Urinary bladder (tissue), 4 donors: ENCODE measurements at places on chromosomes 12 and 14.

DNA sequence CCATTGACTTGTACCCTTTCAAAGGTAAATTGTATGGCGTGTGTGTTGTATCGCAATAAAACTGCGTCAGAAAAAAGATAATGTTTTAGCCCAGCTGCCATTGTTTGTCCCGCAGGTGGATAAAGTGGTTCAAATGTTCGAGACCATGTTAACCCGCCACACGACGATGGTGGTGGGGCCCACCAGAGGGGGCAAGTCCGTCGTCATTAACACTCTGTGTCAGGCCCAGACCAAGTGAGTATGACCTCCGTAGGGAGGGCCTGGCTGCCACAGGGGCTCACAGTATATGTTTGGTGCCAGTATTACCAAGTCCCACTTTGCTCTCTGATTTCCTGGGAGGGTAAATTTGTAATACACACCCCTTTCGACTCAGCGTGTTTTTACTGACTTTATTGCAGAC is 96.9 kb downstream of the DNAH10 start:
- DNase-seq, result no peak

- no peak for DNase-seq
Measured at GRCh38 chr12:118357257-118358007, 15.3 kb downstream of the TAOK3 start.

GRCh38 chr12:80001562-80001961 is 66.7 kb upstream of the PPP1R12A start:
- DNase-seq, result no peak

- no peak for DNase-seq
Measured at GRCh38 chr14:74571441-74571841, 40.6 kb downstream of the LTBP2 start.

DNA sequence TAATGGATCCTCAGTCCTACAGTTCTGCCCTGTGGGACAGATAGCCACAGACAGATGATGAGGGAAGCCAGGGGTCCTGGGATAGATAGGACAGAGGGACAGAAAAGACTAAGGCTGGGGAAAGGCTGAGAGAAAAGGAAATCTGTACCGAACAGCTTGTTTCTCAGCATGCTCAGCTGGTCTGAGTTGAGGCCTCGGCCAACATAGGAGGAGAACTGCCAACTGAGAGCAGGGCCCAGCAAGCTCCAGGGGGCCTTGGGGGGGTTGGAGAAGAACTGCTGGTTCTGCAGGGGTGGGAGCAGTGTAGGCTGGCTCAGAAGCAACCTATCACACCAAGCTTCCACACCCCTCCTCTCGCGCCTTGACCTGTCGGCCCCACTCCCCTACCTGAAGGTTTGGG is 10.1 kb downstream of the IL23A start:
- DNase-seq, result no peak

DNA sequence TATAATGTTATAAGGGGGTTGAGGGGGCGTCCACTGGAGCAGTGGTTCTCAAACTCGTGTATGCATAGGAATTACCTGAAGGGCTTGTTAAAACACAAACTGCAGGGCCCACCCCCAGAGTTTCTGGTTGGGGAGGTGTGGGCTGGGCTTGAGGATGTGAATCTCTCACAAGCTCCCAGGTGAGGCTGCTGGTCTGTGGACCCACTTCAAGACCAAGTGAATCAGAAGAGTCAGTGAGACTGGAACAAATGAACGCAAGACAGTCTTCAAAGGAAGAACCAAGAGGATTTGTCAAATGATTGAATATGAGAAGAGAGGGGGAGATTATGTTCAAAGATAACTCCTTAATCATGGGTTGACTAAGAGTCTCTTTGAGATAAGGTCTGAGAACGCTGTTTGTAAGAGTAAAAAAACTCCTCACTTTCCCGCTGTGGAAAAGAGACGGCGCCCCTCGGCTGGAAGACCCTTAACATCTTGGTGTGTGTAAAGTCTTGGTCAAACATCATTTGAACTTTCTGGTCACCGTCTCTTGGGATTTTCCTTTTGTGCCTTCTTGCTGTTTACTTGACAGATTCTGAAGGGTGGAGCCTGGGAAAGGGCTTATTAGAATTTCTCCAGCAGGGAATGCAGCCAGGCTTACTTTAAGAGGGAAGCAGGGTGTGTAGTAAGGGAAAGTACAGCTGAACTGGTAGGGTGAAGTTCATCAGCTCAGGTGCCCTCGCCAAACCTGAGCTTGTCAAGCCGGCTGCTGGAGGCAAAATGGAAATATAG is 5.3 kb upstream of the FOXN3 start:
- DNase-seq, result no peak

DNA sequence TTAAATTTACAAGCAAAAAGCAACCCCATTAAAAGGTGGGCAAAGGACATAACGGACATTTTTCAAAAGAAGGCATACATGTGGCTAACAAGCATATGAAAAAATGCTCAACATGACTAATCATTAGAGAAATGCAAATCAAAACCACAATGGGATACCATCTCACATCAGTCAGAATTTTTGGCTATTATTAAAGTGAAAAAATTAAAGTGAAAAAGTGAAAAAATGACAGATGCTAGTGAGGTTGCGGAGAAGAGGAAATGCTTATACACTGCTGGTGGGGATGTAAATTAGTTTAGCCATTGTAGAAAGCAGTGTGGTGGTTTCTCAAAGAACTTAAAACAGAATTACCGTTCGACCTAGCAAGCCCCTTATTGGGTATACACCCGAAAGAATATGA is 7.9 kb downstream of the OTOGL start:
- DNase-seq, result no peak

- no peak for DNase-seq
Measured at GRCh38 chr14:80992580-80992979, 37.2 kb downstream of the TSHR start.

GRCh38 chr14:95545515-95546168 is 10.8 kb downstream of the GLRX5 start:
- no peak for DNase-seq

- no peak for DNase-seq
Measured at GRCh38 chr14:63032641-63033040, 12.6 kb downstream of the KCNH5 start.

DNA sequence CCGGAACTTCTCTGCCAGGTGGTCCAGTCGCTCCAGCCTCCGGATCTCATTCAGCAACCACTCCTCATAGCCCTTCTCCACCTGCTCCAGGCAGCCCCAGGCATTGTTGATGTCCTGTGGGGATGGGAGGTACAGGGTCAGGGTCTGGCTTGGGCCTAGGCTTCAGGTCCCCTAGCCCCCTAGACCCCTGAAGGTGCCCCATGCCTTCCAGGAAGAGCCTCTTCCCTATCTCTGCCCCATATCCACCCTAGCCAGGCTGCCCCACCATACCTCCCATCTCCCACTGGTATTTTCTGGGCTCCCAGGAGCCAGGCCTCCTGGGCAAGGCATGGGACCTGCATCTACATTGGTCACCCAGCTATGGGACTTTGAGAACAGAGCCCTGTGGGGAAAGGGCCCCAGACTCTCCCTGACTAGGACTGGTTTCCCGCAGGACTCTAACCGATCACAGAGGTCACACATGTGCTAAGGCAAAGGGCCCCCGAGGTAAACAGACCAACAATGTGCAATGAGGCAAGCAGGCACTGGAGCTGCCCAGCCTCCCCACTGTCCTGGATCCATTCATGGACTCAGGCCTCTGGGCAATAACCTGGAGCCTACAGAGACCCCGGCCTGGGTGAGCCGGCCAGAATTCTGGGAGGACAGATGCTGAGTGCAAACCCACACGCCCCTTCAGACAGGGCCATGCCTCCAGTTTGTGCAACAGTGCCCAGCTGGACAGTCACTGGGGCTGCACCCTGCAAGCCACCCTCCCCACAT is 88.8 kb downstream of the ACTN1 start:
- no peak for DNase-seq

GRCh38 chr14:68634332-68634731 is 158.5 kb downstream of the ZFP36L1 start:
- DNase-seq, result no peak

DNA sequence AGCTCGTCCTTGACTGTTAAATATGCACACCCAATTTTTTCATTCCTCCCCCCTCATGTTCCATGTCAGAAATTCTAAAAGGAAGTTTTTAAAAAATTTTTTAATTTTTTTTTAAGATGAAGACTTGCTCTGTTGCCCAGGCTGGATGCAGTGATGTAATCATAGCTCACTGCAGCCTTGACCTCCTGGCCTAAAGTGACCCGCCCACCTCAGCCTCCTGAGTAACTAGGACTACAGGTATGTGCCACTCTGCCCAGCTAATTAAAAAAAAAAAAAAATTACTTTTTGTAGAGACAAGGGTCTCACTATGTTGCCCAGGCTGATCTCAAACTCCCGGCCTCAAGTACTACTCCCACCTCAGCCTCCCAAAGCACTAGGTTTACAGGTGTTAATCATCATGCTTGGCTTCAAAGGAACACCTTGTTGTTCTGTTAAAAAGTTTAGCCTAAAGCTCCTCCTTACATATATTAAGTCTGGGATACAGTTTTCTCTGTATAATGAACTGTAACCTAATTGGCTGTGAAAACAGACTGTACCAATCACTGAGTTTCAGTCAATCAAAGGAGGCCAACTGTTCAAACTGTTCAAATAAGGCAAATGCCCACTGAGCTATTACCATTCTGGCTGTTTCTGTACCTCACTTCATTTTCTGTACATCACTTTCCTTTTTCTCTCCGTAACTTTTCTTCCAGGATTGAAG is 17.8 kb downstream of the SDR9C7 start:
- DNase-seq, result no peak

GRCh38 chr14:28323366-28323765 is 443.2 kb upstream of the FOXG1 start:
- no peak for DNase-seq

- DNase-seq, result no peak
Measured at GRCh38 chr12:27271206-27271605, 27.1 kb downstream of the STK38L start.

DNA sequence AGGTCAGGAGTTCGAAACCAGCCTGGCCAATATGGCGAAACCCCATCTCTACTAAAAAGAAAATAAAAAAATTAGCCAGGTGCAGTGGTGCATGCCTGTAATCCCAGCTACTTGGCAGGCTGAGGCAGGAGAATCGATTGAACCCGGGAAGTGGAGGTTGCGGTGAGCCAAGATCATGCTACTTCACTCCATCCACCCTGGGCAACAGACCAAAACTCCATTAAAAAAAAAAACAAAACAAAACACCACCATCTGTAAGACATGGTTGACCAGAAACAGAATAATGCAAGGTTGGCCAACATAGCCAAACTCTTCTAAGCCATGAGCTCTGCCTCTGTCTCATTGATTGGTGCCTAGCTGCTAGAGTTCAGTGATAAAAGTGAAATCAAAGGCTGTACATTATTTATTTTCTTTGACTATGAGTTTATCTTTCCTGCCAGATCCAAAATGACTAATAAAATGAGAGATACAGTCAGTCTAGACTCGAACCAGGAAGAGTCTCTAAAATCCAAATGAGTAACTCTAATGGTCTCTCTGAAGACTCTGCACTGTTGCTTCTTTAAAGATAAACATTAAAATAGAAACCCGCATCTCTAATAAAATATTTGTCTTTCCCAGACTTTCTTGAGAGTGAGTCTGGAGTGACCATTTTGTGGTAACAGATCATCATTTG is 404.7 kb downstream of the DAD1 start:
- DNase-seq, result no peak

DNA sequence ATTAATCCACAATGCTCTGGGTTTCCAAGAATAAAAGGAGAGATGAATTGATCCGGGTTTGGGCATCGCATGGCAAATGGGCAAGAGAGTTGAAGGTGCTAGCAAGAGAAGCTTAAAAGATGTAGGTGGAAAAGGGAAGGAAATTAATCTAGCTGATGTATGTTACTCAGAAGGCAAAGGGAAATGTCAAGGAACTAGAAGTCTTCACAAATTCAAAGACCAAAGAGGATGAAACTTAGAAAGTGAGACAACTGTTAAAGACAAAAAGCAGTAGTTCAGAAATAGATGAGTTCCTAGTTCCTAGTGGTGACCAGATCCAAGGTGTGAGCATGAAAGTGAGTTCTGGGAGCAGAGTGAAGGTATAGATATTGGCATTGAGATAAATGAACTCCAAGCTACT is 228.3 kb downstream of the SEC23A start:
- DNase-seq, result no peak

- no peak for DNase-seq
Measured at GRCh38 chr14:100436745-100437406, 113.7 kb downstream of the SLC25A47 start.

DNA sequence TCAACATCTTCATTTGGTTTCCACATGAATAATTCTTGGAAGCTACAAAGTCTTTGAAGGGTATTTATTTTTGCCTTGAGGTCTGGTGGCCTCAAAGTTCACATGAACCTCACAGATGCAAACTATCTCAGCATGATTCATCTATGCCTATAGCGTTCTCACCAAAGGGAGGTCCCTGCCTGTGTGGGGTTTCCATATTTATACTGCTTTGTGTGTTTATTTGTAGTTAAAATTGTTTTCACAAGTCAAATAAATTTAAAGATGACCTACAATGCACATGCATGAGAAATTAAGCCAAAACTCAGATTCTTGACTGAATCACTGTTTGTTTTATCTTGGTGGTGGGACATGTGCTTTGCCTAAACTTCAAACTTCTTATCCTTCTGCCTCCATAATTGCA is 176.7 kb downstream of the PPM1H start:
- DNase-seq, result no peak

- DNase-seq, result no peak
Measured at GRCh38 chr14:24238123-24238522, 4.3 kb downstream of the TINF2 start.

- DNase-seq, result no peak
Measured at GRCh38 chr12:1605129-1606020, 11.0 kb upstream of the FBXL14 start.

DNA sequence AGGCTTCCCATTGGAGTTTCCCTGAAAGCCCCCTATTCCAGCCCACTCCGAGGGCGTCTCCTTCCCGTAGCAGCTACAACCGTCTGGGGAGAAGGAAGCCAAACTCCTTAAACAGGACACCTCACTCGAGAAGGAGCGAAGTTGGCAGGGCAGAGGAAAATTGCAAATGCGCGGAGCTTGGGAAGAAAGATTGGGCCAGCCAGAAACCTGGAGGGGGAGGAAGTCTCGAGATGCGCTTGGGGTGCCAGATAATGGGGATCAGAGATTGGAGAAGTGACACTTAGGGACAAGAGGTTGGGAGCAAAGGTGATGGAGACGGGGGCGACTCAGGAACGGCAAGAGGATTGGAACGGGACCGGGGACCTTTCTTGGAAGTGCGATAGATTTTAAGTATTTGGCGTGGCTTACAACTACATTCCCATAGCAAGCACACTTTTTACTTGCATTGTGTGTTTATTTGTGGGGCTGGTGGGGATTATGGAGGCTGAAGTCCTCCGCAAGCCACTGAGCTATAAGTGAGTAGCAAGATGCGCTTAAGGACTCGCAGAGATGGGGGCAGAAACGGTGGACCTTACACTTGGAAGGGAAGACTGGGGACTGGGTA is 926 bp downstream of the HRK start:
- DNase-seq, result no peak

GRCh38 chr14:58915646-58916045 is 272.8 kb upstream of the DAAM1 start:
- no peak for DNase-seq

DNA sequence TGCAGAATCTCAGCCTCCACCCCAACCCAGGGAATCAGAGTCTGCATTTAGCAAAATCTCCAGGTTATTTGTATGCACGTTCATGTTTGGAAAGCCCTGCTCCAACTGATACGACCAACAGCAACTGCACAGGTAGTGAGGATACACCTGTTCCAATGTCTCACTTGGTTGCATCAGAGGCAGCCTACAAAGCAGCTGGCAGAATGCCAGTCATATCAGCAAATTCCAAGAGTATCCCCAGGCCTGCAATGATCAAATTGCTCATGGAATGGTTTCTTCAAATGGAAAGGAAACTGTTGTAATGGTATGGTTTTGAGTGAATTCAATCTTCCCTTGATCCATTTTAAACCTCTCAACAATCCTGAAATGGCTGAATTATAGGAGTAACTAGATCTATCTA is 75.4 kb downstream of the GRIP1 start:
- DNase-seq, result no peak

- DNase-seq, result no peak
Measured at GRCh38 chr14:48709277-48709785, 876.8 kb downstream of the RPS29 start.
